ENCODE measurements at places on chromosomes 7 and 10.

- DNase-seq: no peak
Observed at GRCh38 chr10:1120801-1121211, 64.6 kb downstream of the WDR37 start.

DNA sequence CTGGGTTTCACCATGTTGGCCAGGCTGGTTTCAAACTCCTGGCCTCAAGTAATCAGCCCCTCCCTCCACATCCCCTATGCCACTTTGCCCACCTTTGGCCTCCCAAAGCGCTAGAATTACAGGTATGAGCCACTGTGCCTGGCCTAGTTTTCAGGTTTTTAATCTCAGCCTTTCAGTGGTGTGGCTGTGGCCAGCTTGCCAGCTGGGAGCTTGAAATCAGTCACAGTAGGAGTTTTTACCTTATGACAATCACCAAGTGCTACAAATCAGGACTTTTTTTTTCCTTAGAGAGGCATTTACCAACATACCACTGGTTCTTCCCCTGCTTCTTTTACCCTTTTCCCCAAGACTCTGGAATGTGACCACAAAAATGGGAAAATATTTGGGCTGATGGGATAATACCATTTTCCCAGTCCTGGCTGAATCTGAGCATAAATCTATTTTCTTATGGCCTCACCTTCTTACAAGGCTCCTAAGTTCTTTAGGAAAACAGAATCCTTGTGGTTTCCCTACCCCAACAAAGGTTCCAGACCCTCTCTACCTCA lies 6.2 kb downstream of the STEAP4 start:
- DNase-seq: no peak

GRCh38 chr7:151138153-151138851 lies 29.2 kb downstream of the GBX1 start:
- no peak for DNase-seq

DNA sequence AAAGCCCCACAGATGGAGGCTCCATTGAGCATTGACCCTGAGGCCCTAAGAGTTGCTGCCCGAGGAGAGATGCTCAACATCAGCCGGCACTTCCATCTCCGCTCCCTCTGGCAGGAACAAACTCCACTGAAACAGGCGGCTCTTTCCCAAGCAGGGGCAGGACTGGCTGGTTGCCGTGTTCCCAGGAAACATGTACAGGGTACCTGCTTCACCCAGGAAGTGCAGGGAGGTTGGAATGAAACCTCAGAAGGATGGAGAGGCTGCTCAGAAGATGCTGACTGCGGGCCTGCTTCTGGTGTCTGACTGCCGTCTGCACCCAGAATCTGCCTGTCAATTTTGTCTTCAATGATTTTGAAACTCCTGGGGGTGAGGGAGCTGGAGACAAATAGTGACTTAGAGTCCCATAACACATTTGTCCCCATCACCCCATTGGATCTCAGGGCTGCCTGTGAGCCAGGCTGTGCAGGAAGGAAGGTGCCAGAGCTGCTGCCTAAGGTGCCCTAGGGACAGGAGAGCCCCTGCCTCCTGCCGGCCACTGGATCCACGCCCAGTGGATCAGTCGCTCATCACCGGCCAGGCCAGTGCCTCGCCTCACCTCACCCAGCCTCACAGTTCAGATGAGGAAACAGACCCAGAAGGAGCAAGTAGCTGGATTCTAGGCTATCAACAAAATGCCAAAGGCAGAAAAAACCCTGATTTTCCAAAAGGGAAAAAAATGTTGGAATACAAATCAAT lies 237.3 kb downstream of the PTPRN2 start:
- no peak for DNase-seq

GRCh38 chr7:99380823-99381663 lies 6.5 kb downstream of the ARPC1B start:
- DNase-seq: no peak

GRCh38 chr10:14309593-14309992 lies 21.1 kb downstream of the FRMD4A start:
- no peak for DNase-seq

DNA sequence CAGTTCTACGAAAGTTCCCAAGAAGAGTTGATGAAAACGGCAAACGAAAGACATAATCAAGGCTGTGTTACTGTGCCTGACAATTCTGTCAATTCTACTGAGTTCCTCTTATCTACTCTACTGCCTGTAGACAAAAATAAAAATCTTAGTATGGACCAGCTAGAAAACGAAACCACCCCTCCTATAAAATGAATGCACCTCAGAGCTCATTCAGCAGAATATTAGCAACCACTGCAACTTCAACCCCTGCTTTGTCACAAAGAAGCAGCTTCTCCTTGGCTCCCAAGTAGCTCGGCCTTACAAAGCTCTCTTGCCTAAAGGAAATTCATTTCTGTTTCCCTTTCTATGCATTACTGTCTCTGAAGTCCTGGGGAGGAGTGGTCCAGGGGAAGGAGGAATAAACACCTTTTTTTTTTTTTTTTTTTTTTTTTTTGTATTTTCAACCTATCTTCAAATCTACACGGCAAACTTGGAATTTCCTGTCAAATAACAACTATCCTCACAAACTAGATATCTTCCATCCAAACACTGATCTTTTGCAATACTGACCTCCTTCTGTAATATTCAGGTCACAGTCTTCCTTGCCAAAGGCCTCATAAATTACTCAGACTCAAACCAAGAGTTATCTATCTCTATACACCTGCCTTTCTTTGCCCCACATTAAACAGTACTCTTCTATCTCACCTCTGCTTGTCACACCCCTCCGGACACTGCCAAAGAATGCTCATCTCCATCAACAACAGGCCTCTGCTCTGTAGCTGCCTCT lies 74.3 kb downstream of the GLI3 start:
- DNase-seq: no peak

DNA sequence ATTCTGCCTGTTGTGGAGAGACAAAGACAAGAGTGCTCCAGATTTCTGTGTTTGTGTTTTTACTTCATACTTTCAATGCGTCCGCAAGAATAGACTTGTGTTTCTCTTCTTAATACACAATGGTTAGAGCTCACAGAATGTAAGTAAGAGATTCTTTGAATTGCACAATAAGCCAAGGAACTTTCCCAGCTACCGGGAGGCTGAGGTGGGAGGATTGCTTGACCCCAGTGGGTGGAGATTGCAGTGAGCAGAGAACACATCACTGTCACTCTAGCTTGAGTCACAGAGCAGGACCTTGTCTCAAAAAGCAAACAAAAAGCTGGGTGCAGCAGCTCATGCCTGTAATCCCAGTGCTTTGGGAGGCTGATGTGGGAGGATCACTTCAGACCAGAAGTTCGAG lies 250.7 kb upstream of the MYO3A start:
- DNase-seq: no peak

DNA sequence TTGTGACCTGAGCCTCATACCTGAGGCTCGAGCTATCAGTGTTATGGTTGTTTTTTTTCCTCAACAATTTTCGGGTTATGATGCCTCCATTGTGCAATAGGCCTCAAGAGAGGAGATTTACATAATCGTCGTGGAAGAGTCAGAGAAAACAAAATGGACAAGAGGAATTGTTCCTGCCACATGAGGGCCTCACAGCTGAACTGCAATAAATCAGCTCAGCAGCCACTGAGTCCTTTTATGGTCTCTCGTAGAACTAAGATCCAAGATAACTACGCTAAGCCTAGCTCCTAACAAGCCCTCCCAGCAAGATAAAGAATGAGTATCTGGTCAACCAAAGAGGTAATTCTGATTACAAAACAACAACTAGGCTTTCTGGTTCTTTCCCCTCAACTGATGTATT lies 336.8 kb downstream of the WDR11 start:
- DNase-seq: no peak

DNA sequence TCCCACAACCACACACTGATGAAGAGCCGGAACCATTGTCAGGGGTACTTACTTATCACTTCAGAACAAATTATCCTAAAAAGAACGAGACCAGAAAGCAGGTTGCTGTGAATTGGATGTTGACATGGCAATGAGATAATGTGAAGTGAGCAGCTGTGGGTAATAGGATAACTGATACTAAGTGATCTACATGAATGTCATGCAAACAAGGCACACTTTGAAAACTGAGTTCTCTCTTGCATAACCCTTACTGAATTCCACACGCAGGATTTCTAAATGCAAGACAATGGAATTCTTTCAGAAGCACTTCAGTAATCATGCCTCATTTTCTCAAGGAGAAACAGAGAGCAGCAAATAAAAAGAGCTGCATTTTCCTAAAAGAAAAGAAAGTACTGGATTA lies 242.5 kb upstream of the TMEM229A start:
- DNase-seq: no peak

- DNase-seq: no peak
Observed at GRCh38 chr7:101565601-101566209, 63.4 kb downstream of the MYL10 start.

GRCh38 chr10:130887170-130887569 lies 424.4 kb downstream of the TCERG1L start:
- DNase-seq: no peak

- peak; percentile 73 for DNase-seq
Observed at GRCh38 chr10:61975391-61975932, 74.0 kb downstream of the ARID5B start.

- DNase-seq: peak; percentile 25
Observed at GRCh38 chr10:109593682-109594081, 329.6 kb downstream of the XPNPEP1 start.

DNA sequence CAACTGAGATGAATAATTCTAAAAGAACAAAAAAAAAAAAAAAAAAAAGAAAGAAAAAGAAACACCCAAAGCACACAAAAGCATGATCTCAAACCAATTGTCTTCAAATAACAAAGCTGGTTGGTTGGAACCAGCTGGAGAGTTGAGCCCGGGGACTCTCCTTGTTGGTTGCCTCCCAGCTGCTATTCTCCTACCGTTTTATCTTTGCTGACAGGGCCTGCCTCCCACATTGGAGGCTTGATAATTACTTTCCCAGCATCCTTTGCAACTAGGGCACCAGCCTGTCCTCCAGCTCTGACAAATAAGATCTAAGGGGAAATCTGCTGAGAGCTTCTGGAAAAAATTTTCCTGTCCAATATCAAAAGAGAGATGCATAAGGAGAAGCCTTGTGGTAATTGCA lies 6.8 kb downstream of the PON1 start:
- DNase-seq: no peak

DNA sequence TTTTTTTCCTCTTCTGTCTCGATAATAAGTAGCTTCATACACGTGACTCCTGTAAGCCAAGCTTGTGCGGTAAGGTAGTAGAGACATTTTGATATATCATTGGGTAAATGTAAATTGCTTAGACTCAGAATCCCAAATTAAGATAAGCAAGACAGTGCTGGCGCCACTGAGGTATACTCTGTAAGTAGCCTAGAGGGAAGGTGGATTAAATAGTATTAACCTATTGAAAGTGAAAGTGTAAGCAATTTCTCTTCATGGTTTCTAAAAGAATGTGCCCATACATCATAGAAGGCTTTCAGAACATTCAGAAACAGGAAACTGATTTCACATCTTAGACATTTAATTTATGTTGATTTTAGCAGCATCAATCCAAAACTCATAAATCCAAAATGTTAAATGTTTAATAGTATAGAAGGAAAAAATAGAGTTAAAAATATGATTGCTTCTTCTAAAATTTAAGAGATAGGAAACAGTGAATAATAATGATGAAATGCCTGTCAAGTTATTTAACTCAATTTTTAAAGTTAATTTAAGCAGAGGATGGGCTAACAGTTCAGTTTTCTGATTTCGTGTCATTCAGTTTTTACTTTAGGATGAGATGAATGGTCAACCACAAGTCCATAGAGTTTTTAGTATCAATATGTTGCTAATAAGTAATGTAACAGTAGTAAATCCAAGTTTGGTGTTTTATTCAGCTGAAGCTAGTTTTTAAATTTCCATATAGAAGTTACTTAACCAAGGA lies 36.8 kb downstream of the LRRC72 start:
- DNase-seq: no peak

GRCh38 chr7:128266883-128267594 lies 26.0 kb downstream of the LEP start:
- DNase-seq: peak; percentile 83

- DNase-seq: peak; percentile 74
Observed at GRCh38 chr7:132618956-132619305, 42.7 kb upstream of the PLXNA4 start.

DNA sequence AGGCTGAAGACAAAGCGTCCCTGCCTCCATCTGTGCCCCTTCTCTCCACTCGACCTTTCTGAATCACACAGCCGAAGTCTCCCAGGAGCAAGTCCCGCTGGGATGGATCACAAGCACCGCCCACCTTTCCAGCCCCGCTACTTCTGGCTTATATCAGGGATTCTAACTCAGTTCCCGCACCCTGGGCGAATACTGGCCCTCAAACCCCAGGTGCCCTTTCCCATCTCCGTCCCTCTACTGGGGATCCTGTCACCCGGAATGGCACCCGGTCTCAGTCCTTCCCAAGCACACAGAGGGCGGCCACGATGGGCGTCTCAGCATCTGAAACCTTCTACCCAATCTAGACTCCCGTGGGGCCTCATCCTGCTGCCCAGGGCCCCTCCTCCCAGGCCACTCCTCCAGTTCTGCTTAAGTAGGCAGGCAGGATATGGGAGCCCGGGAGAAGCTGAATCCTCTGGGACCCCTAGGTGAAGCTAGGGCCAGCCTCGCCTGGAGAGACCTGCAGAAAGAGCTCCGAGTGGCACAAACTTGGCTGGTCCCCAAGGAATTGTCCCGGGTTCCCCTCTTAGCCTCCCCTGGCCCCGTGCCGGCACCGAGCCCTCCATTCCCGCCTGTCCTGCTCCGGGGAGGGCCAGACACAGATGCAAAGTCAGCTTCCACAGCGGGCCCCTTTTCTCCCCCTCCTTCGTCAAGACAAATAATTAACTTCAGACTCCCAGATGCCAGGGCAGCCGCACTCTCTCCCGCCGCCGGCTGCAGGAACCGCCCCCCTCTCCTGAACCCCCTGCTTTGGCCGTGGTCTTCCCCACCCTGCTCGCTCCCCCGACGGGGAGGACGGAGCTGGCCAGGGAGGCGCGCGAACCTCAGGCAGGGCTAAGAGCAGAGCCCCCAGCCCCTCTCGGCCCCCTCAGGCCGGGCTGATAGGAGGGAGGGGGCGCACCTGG lies 612 bp downstream of the KCP start:
- peak; percentile 62 for DNase-seq

- peak; percentile 71 for DNase-seq
Observed at GRCh38 chr7:73717991-73718405, 1.5 kb downstream of the STX1A start.

DNA sequence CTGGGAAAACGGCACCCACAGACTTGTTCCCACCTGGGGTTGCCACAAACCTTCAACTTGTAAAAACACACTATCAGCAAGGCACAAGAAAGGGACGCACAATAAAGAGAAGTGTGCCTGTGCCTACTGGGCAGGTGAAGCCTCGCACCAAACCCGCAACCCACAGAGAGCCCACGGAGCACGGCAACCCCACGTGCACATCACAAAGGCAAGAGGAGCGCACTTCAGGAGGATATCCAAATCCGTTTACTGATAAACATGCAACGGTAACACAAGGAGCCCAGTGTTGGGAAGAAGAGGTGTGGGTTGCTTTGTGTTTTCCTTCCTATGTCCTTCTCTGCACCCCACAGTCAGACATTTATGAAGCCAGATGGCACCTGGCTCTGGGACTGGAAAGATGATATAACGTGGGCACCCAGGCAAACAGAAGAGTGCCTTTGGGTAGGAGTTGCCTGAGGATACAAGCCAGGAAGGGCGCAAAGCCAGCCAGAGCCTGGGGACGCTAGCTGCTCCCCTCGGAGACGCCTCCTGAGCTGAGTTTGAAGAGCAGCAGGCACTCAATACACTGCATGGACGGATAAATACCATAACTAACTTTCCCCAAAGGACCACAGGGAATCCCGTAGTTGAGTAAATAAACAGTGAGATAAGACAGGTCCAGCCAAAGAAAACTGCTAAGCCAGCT lies 41.6 kb downstream of the TCERG1L start:
- DNase-seq: no peak

Data from GM03348 (cell line).